ENCODE measurements at places on chromosomes 2 and 18.

- no peak for DNase-seq
Measured at GRCh38 chr18:79851489-79851888, 53.8 kb downstream of the KCNG2 start.

DNA sequence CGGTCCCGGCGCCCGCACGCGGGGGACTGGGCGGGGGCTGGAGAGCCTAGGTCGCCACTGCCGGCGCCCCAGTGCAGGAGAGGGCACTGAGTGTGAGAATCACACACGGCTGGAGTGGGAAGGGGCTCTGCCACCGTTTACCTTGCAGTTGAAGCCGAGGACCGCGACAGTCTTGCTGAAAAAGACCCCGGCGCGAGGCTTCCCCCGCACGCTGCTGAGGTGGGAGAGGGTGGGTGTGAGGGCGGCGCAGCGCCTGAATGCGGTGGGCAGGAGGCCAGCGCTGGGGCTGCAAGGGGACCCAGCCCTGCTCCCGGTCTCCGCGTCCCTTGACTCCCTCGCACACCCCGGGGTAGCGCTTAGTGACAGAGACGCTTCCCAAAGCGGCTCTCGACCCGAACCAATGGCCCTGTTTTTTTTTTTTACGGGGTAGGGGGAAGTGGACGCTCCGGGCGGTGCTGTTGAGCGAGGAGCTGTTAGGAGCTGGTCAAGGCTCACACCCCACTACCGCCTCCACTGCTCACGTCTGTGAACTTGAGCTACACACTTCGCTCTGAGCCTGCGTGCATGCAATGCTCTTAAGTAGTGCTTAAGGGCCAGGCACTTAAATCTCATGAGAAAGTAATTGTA, 794 bp downstream of the NOTO start:
- no peak for DNase-seq

GRCh38 chr2:117963446-117963845, 50.4 kb downstream of the CCDC93 start:
- DNase-seq: no peak

GRCh38 chr2:25819597-25820039, 58.7 kb downstream of the ASXL2 start:
- no peak for DNase-seq

GRCh38 chr2:189178726-189179569, 613 bp downstream of the COL5A2 start:
- DNase-seq: peak; percentile 79

- DNase-seq: no peak
Measured at GRCh38 chr2:223203971-223204929, 152.3 kb downstream of the KCNE4 start.

- DNase-seq: no peak
Measured at GRCh38 chr2:213290501-213290900, 6.2 kb downstream of the SPAG16 start.

- DNase-seq: no peak
Measured at GRCh38 chr2:209917154-209917771, 85.2 kb upstream of the RPE start.

DNA sequence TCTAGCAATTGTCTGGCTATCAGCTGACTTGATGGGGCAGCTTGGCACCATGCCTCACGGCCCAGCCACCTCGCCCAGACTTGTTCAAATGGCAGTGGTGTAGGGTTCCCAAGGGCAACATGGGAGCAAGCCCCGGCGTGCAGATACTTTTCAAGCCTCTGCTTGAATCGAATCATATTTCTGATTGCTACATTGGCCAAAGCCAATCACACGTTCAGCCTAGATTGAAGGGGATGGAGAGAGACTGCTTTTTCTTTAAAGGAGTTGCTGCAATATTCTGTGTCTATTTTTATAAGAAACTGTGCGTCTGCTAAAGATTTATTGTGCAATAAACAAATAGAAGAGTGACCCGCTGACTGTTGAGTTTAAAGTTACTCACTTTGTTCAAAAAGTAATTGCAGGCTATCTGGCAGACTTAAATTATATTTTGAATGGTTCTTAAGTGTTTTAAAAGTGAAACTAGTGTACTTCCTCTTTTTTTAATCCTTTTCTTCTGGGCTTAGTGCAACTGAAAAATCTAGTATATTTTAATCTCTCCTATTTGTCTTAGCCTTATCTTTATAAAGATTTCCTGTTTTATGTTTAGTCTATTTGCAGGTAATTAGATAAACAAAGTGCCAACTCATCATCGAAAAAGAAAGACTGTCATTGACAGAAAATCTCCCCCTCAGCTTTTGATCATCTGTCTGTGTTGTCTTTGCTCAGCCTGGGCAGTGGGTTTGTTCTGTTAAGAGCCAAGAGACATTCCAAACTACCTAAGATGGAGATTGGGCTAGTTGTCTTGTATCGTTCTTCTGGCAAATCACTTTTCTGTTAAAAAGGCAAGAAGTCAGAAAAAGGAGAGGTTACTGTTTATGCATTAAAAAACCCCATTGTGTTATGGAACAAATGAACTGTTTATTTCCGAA, 156.1 kb downstream of the TPGS2 start:
- DNase-seq: no peak

GRCh38 chr2:115161081-115161770, 718.8 kb downstream of the DPP10 start:
- DNase-seq: peak; percentile 10

DNA sequence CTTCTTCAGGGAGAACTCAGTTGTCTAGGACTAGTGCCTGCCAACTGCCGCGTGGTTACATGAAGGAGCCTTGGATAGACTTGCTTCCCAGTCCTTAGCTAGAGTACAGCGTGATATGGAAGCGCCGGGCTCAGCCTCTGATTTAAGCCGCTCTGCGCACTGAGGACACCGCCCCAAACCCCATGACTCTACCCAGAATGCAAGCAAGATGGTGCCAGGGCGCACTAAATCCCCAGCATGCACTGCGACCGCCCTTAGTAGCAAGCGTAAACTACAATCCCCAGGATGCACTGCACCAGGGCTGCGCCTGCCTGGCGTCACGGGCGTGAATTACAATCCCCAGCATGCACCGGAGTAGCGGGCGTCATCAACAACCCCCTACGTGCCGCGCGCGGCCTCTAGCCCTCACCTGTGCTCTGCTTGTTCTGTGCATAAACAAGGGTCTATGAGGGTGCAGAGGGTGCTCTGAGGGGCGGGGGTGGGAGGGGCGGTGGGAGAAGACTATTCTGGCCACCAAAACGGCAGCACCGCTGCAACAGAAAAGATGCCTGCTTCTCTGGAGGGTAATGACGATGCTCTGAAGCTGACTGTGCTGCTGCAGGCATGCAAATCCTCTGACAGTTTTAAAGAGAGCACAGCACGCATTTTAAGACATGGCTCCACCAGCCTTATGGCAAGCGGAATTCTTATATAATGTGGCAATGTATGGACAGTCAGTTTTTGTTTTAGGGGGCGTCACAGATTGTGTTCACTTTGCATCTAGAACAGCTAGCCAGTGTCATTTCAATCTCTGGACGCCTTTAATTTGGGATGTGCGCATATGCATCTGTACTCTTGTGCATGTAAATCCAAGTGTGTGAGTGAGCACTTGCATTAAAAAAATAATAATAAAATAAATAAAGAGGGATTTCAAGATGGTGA, 282.5 kb upstream of the MYT1L start:
- peak; percentile 95 for DNase-seq

DNA sequence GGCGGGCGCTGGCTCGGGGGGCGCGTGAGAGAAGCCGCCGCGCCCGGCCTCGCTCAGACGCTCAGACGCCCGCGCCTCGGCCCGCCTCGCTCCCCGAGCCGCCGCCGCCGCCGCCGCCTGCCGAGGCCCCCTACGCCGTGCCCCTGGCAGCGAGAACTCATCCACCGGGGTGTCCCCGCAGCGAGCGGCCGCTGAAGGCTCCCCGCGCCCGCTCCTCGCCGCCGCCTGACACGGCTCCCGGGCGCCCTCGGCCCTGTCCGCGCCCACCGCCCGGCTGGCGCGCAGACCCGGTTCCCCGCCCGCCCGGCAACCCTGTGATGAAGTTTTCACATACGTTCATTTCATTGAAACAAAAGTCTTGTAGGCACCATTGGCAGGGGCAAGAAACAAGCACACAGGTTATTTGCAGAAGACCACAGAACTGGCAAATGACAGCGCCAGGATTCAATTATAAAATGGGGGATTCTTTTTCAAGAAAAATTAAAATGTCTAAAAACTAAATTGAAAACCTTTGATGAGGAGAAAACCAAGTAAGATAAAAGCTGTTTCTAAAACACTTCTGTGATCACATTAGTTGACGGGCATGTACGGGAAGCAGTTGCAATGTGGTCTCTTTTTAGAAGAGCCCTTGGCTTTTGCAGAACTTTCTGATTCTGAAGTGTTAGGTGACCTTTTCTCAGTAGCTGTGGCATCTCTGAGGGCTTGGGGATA, 50.5 kb upstream of the TUBA3D start:
- DNase-seq: no peak

GRCh38 chr18:31072175-31072574, 29.6 kb upstream of the DSC3 start:
- no peak for DNase-seq

DNA sequence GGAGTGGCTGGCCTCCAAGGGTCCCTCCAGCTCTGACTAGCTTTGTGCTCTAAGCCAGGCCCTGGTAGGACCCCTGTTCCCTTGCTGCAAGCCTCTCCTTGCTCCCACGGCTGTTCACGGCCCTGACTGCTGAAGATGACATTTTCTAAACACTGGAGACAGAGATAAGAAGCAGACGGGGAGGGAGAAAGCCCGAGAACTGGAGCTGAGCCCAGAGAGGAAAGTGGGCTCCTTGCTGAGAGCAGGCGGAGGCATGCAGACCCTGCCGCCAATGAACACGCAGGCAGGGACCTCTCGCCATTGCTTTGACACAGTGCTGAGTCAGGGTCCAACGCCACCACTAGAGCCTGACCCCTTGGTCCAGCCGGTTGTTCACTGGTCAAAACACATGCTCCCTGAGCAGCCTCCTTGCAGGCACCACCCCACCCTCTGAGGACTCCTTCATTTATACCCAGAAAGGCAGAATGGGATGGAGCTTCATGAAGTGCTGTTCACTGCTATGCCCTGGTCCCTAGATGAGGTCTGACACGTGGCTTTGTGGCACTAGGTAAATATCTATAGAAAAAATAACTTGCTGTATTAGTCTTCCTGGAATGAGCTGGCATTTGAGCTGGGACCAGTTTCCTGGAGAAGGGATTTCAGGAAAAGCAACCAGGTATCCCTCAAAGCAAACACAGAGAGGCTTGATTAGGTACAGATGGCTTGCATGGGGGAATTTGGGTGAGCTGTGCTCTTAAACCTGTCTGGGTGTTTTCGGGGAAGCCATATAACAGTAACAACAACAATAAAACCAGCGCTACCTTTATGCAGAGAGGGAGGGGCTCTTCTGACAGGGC, 65.7 kb downstream of the MCFD2 start:
- no peak for DNase-seq

- DNase-seq: no peak
Measured at GRCh38 chr2:18903750-18904149, 314.4 kb upstream of the NT5C1B start.

GRCh38 chr2:25912851-25913695, 34.8 kb upstream of the ASXL2 start:
- DNase-seq: no peak

DNA sequence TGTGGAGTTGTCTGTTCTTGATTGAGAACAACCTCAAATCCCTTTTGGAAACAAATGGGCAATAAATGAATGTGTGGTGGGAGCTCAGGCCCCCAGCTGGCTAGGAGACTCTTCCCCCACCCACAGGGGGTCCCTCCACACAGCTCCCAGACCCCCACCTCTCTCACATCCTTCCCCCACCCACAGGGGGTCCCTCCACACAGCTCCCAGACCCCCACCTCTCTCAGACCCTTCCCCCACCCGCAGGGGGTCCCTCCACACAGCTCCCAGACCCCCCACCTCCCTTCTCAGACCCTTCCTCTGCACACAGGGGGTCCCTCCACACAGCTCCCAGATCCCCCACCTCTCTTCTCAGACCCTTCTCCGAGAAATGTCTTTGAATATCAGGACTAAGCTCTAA, 79.0 kb upstream of the CTDP1 start:
- DNase-seq: no peak

GRCh38 chr2:186716899-186717298, 23.0 kb downstream of the FAM171B start:
- no peak for DNase-seq

DNA sequence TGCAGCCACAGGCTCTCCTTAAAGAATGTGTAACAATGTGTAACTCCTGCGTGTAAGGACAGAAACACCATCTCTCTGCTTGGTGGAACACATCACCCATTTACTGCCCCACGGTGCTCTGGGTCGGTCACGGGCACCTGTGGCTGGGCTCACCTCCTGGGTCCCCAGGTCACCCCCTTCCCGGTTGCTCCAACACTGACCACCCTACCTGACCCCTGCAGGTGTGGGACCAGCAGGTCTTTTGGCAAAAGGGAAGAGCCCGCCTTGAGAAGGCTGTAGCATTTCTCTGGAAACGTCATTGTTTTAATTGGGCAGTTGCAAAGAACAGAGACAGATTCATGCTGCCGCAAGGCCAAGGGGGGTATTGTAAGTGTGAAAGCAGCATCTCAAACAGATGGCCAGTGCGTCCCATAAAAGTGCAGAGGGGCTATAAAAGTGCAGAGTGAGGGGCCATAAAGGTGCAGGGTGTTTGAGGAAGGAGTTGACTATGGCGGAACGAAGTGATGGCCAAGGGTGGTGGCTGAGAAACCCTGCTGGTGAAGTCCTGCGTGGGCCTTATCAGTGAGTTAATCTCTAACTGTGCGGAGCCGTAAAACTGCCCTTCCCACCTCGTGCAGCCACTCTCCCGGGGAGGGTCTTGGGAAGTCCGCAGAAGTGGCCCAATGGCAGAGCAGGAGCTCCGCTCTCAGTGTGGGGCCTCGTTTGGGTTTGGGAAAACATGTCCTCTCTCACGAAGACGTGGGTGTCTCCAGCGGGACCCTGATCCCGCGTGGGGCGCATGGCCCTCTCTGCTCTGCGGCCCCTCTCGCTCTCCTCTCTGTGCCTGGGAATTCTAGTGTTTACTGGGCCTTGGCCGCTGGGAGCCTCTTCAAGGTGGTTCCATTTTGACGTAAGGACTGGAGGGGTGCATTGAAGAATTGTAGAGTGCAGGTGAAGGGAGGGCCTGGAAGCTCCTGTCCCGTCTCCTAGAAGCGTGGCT, 13.7 kb upstream of the NEU4 start:
- no peak for DNase-seq

GRCh38 chr2:214377286-214377624, 33.6 kb upstream of the VWC2L start:
- no peak for DNase-seq

GRCh38 chr18:63951302-63951705, 2.2 kb downstream of the HMSD start:
- no peak for DNase-seq

DNA sequence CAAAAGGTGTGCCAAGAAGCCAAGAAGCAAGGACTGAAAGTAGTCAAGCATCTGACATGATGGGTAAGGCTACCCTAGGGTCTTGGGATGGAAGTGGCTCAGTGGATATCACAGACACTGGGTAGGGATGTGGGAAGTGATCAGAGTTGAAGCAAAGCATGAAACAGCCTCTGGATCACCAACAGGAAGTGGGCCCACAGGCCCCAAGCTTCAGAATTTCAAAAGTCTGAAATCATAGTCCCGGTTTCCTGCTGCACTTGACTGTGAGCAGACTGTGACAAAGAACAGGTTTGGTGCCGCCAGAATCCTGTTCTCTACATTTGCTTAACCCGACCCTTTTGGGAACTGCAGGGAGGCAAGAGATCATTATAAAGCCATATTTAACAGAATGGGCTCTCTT, 57.4 kb downstream of the SP100 start:
- no peak for DNase-seq
